Kasumi-1 (cell line): ENCODE measurements at places on chromosomes 6 and 20.

DNA sequence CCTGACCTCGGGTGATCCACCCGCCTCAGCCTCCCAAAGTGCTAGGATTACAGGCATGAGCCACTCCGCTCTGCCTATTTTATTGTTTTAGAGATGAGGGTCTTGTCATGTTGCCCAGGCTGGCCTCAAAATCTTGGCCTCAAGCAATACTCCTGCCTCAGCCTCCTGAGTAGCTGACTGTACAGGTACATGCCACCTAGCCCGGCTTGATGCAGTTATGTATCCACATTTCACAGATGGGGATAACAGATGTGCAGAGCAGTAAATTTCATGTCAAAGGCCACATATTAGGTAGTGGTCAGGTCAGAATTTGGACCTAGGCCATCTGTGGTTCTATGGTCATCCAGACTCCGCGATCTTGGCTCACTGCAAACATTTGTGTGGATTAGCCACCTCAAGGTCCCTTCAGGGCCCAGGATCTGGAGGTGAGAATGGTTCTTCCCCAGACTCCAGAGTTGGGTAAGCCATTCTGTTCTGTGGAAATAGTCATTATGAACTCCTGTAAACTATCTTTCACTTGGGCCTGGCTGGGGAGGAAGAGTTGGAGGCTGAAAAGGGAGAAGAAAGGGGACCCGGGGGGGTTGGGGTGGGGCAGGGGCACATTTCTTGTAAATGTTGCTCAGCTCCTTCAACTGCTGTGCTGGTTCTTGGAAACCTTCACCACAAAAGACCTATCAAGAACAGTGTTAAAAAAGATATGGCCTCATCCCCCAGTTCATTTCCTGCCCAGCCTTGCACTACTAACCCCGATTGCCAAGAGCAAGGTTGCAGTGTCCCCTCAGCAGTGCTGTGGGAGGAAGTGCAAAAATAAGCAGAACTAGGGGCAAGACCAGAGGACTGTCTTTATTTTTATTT is 13.0 kb downstream of the PIM1 start:
- peak; percentile 98 for DNase-seq

DNA sequence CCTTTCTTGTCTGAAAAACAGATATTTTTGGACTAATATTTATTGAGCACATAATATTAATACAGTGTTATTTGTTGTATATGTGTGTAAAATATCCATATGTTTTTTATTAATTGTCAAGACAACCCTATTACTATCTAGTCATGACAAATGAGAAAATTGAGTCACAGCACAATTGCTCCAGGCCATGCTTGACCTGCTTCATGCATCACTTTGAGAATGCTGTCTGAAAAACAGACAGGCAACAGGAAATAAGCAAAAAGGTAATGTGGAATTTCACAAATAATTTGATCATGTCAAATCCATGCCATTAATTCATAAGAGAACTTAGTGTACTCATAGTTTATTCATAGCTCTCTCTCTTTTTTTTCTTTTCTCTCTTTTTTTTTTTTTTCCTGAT is 246.5 kb downstream of the RIMS1 start:
- no peak for DNase-seq

- no peak for DNase-seq
These were observed 231.6 kb downstream of the HTR1B start for GRCh38 chr6:77231438-77232305.

- no peak for DNase-seq
These were observed 137.0 kb downstream of the MRPL14 start for GRCh38 chr6:43990275-43990626.

GRCh38 chr6:116047173-116047933 is 13.3 kb downstream of the FRK start:
- no peak for DNase-seq

DNA sequence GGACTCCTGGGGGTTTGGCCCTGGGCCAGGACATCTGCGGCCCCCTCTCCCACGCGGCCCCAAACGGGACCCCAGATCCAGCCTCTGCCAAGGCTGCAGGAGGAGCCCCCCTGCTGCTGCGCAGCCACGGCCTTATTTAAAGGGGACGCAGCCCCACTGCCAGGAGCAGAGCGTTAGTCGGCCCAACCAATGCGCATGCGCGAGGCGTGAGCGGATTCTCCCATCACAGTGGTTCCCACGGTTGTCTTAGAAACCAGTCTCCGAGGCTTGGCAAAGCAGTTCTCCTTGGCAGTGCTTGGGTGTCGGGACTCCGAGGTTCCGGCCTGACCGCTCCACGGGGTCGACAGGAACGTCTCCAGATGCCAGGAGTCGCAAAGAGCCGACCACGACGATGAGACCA is 288.3 kb upstream of the ZNF337 start:
- no peak for DNase-seq

DNA sequence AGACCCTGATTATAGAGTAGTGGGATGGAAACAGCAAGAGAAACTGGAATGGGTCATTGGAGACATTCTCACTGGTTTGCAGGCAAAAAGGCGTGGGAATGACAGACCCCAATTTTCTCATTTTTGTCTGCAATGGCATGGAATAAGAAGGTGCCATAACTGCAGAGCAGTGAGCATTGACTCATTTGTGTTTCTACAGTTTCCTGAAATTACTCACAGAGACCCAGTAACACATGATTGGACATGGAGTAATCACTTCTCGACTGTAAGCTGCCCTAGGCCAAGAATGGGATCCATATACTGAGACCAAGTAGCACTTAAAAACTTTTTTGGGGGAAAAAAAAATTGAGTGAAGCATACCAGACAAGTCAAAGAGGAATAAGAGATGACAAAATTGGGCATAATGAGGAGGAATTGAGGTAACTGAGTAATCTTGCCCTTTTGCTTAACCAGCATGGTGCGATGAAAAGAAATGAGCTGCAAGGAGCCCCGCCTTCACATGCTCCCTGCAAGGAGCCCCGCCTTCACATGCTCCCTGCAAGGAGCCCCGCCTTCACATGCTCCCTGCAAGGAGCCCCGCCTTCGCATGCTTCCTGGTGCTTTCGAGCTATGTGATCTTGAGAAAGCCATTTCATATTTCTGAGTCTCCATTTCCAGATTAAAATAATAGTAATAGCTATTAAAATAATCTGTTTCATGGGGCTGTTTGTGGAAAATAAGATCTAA is 44.1 kb downstream of the NHSL1 start:
- DNase-seq = no peak

- no peak for DNase-seq
These were observed 6.8 kb downstream of the NPBWR2 start for GRCh38 chr20:64100566-64100888.

GRCh38 chr6:166500246-166500645 is 86.2 kb downstream of the RAMACL start:
- DNase-seq = no peak

DNA sequence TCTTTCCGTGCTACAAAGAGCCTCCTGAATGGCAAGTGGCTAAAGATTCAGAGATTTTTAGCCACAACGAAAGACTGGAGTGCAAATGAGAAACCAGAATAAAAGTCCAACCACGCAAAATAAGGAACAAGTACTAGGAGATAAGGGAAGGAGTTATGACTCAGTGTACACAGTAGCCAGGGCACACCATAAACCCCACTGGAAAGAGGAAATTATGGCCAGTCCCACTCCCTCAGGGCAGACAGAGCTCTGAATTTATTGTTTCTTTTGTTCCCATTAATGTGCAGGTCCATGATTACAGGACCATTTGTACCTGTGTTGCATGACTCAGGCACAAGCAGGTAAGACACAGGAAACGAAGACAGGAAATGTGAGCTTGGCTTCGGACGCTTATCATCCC is 150.3 kb upstream of the PREP start:
- peak; percentile 61 for DNase-seq

GRCh38 chr6:136117081-136117480 is 133.0 kb downstream of the MTFR2 start:
- DNase-seq = no peak

- DNase-seq = peak; percentile 15
These were observed 4.1 kb upstream of the LY86 start for GRCh38 chr6:6584310-6585002.

DNA sequence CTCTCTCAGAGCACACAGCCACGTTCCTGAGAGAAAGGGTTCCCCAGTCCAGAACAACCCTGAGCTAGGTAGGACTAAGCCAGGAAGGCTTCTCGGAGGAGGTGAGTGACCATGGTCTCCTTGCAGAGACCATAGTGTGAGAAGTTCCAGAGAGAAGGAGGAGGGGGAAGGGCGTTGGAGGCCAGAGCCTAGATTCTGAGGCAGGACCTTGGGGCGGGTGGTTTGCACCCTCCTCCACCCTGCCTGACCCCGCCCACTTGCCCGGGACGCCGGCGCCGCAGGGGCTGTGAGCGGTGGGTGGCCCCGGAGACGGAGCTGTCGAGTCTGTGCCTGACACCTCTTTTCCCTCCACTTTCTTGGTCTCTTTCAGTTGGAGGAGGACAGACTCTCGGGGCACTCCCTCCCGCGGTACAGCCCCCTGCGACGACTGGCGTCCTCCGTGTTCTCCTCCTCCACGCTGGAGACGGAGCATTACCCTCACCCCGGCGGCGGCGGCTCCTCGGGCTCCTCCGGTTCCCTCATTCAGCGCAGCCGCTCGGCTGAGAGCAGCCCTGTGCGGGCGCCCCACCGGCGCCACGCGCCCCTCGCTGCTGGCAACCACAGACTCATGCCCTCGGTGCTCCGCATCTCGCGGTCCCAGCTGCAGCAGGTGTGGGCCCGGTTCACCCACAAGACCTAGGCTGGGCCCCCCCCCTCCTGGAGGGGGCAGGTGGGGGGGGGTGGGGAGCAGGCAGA is 26.2 kb downstream of the TTBK1 start:
- no peak for DNase-seq

DNA sequence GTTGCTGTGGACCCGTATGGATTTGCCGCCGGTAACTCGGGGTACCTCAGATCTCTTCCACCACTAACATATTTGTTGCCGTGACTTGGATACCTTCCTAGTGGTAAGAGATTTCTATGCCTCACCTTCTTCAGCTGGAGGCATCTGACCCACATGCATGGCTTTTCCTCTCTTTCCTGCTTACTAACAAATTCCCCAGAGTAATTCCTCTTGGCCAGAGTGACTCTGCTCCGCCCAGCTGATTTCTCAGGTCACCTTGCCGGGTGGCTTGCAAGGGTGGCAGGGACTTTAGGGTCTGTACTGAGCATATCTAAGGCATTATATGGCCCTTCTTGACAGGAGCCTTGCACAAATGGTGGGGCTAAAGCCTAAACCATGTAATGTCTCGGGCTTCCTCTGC is 38.2 kb downstream of the FAM184A start:
- DNase-seq = no peak

DNA sequence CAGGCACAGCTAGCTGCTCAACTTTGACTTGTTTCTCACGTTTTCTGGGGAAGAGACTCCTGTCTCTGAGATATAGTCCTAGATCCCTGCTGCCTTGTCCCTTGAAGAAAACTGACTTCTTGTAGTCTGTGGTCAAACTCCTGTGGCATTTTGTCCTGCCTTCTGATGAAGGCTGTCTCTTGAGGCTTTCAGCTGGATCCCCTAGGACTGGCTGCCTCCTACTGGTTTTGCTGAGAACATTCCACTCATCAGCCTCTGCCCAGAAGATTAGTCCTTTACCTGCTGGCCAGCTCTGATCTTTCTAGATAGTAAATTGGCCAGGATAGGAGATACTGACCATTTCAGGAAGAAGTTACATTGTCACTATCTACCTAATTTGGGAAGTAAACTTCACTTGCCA is 71.9 kb upstream of the CNR1 start:
- peak; percentile 34 for DNase-seq

- no peak for DNase-seq
These were observed 16.2 kb upstream of the RNF39 start for GRCh38 chr6:30091577-30092381.

DNA sequence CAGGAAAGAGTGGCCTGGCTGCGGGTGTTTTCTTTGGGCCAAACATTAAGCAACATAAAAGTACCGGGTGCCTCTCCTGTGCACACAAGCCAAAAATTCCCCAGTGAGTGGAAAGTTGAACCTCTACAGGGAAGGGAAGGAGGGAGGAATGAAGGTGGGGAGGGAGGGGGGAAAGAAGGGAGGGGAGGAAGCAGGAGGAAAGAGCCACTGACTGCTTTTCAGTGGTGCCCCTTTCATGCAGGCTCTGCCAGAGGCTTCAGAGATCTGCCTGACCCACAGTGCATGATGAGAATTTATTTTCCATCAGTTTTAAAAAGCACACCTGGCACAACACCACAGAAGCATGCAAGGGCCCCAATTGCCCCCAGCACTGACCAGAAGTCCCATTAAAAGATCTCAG is 27.5 kb upstream of the AVP start:
- DNase-seq = no peak

DNA sequence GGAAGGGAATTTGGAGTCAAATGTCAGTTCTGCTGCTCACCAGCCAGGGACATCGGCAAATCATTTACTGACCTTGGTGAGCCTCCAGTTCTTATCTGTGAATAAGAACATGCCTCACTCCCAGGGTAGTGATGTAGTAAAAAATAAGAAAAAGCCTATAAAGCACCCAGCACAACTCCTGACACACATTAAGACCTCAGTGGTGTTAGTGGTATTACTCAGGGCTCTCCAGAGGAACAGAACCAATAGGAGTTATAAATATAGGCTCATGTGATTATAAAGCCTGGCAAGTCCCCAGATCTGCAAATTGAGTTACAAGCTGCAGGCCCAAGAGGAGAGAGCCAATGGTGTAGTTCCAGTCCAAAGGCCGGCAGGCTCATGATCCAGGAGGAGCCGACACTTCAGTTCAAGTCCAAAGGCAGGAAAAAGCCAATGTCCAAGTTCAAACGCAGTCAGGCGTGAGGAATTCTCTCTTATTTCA is 71.3 kb upstream of the EYA2 start:
- no peak for DNase-seq
